ENCODE measurements at places on chromosomes 11 and 22. TPM values are rescaled to one million over a fixed set of nuclear protein-coding genes. Genes with fewer than 3 reads are reported as not detected.
A peak's percentile ranks its signal among the peaks of the same experiment; 100 is the strongest.

GRCh38 chr11:97968071-97968470, 1052.7 kb upstream of the CNTN5 start:
- DNase-seq, result no peak

DNA sequence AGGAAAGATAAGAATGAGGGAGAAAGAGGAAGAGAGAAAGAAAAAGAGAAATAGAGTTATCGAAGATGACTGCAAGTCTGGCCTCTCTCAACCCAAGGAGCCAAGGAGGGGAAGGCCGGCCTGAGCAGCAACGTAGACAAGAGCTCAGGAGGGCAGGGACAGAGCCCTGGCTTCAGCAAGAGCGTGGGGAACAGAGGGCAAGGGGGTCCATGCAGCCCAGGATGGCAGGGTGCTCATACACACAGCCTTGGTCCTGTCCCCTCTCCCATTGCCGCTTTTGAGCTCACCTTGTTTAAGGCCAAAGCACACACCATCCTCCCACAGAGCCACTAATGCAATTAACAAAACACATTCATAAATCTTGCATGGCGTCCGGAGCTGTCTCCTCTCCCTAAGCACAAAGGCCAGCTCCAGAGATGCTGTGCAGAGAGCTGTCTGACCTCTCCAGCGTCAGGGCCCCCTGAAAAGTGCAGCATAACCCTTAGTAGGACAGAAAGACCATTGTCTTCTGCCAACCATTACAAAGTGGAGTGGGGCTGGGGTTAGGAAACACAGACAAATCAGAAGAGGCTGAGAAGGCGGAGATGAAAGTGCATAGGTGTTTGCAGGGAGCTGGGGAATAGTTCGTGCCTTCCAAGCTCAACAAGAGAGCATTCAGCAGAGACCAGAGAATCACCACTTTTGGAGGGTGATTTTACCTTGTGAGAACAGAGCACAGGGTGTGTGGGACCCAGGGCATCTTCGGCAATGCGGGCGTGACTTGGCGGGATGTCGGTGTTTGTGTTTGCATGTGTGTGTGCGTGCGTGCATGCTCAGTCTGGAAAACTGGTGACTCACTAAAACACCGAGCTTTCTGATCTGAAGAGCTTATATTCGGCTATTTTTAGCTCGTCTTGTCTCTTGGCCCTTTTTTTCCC, 28.2 kb upstream of the JAM3 start:
- DNase-seq, result no peak

GRCh38 chr11:12288212-12288930, 89.0 kb upstream of the PARVA start:
- peak; percentile 69 for DNase-seq

Gene CLDN25
- not detected for polyA plus RNA-seq
